ENCODE measurements at places on chromosomes 11 and 22. TPM values are rescaled to one million over a fixed set of nuclear protein-coding genes. Genes with fewer than 3 reads are reported as not detected.

- no peaks in the 10 kb centered on the region for H3K36me3 ChIP-seq
- H3K4me1 ChIP-seq = no peaks in the 10 kb centered on the region
- H3K27me3 ChIP-seq = peaks cover 59% of the 10 kb centered on the region
- H3K27ac ChIP-seq = no peak overlapping the region
These were observed 8.3 kb downstream of the WT1 start for GRCh38 chr11:32426819-32427615.

DNA sequence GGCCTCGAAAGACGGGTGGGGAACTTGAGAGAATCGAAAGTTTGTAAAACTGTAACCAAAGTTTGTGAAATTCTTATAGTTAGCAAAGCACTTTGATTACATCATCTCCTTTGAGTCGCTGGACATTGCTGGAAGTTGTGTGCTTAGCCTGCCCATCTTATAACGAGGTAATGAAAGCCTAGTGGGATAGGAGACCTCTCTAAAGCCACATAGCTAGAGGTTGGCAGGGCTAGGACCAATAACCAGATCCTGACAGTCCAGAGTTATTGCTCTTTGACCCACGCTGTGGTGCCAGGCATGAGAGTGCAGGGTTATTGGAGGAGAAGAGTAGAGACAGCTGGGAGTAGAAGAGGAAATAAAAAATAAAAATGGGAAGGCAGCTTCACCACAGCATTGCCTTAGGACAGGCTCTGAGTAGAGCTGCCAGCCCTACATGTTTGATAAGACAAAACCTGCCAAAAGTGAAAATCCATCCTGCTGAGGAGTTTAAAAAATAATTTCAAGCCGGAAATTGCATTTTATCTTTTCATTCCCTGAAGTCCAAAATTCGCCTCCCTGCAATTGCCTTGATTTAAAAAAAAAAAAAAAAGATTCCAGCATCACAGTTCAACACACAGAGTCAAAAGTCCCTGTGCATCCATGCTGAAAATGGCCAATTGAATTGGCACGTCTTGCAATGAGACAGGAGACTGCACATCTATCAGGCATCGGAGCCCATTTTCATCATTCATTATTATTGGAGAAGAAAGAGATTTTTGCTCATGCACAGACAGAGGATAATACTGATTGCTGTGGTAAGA lies 225.5 kb upstream of the POU2AF2 start:
- DNase-seq = no peak
- H3K4me1 ChIP-seq = no peaks in the 10 kb centered on the region
- no peaks in the 10 kb centered on the region for H3K27me3 ChIP-seq
- H3K27ac ChIP-seq = no peak overlapping the region
- no peak overlapping the region for H3K4me3 ChIP-seq

DNA sequence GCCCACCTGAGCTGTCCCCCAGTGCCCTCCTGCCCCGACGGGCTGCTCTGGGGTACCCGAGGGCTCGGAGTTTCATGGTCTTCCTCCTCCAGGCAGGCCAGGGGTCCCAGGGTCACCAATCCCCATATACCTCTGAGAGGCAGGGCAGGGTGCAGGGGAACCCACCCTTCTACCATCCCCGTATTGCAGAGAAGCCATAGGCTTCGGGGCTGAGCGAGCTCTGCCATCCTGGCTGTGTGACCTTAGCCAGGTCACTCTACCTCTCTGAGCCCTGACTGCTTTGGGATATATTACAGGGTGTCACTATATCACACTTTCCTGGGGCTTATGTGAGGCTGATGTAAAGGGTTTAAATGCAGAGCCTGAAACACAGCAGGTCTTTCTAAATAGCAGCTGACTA lies 57.4 kb downstream of the NAT10 start:
- no peaks in the 10 kb centered on the region for H3K27me3 ChIP-seq
- DNase-seq = no peak
- H3K4me3 ChIP-seq = no peak overlapping the region
- no peak overlapping the region for H3K27ac ChIP-seq
- peaks cover 13% of the 10 kb centered on the region for H3K36me3 ChIP-seq

DNA sequence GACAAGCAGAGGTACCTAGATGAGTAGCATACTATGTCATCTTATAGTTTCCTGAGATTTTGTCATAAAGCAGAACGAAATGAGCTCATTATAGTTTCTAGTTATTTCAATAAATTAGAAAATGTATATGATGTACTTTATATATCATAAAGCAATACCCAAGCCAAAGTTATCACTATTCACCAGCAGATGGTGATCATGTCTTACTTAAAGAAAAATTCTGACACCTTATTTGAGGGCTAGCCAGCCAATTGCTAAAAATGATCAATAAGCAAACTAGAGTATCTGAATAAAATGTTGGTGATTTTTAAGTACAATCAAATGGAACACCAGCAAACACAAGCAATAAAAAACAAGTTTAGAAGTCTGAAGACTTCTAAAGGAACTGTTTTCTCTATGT lies 44.1 kb downstream of the RSF1 start:
- H3K4me3 ChIP-seq = no peak overlapping the region
- no peaks in the 10 kb centered on the region for H3K4me1 ChIP-seq
- H3K36me3 ChIP-seq = no peaks in the 10 kb centered on the region
- no peaks in the 10 kb centered on the region for H3K27me3 ChIP-seq

DNA sequence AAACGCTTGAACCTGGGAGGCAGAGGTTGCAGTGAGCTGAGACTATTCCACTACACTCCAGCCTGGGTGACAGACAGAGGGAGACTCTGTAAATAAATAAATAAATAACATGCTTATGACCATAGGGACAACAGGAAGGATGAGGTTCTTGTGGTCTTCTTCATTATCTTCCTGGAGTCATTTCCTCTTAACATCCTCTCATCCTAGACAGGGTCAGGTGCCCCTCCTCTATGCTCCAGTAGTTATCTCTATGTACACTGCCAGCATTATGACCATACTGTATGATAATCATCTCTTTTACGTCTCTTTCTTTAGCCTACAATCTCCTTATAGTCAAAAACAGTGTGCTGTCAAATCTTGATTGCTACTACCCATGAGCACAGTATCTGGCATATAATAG lies 17.7 kb downstream of the RAB30 start:
- no peaks in the 10 kb centered on the region for H3K27me3 ChIP-seq
- no peak overlapping the region for H3K27ac ChIP-seq
- no peak for DNase-seq
- H3K4me1 ChIP-seq = peaks cover 32% of the 10 kb centered on the region
- H3K4me3 ChIP-seq = no peak overlapping the region

DNA sequence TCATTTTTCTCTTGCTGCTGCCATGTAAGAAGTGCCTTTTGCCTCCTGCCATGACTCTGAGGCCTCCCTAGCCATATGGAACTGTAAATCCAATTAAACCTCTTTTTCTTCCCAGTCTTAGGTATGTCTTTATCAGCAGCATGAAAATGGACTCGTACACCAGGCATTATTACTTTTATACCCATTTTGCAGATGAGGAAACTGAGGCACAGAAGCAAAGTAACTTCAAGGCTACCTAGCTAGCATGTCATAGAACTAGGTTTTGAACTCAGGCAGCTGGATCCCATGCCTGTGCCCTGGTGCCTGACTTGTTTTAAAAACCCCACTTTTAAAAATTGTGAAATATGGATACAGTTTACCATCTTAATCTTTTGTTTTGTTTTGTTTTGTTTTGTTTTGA lies 25.8 kb downstream of the KIAA1671 start:
- H3K27ac ChIP-seq = peak overlapping the region; percentile 58
- H3K4me3 ChIP-seq = no peak overlapping the region
- H3K27me3 ChIP-seq = no peaks in the 10 kb centered on the region
- peaks cover 17% of the 10 kb centered on the region for H3K4me1 ChIP-seq
- no peaks in the 10 kb centered on the region for H3K36me3 ChIP-seq

- H3K27ac ChIP-seq = peak overlapping the region; percentile 25
- no peak for DNase-seq
- peaks cover 15% of the 10 kb centered on the region for H3K4me1 ChIP-seq
- H3K36me3 ChIP-seq = no peaks in the 10 kb centered on the region
- H3K4me3 ChIP-seq = peak overlapping the region; percentile 55
These were observed 3.1 kb upstream of the ADORA2A start for GRCh38 chr22:24424001-24424900.

The STIP1 gene
- polyA plus RNA-seq = 84.3 TPM

The UBQLN3 gene
- polyA plus RNA-seq = not detected

The OR56A1 gene
- not detected for polyA plus RNA-seq

Data from sigmoid colon (tissue), 7 donors.